ENCODE measurements at places on chromosomes 6 and 20.

- no peak for DNase-seq
Measured at GRCh38 chr6:43476746-43477145, 624 bp upstream of the TJAP1 start.

GRCh38 chr6:146389740-146390139, 153.9 kb upstream of the RAB32 start:
- no peak for DNase-seq

DNA sequence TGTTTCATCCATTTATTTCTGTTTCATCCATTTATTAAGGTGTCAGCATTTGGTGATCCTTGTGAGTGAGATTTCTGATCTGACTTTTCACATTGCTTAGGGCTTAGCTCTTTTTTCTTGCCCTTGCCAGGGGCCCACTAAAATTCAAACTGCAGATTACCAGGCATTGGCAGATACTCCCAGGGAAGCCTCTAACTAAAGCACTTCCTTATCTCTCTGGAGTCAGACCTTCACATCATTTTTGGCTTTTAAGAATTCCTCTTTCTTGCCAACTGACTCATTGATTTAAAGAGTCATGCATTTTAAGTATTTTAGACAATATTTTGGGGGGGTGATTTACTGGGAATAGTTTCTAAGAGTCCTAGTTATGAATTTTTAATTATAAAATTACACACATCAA, 2.6 kb upstream of the WFDC8 start:
- no peak for DNase-seq

DNA sequence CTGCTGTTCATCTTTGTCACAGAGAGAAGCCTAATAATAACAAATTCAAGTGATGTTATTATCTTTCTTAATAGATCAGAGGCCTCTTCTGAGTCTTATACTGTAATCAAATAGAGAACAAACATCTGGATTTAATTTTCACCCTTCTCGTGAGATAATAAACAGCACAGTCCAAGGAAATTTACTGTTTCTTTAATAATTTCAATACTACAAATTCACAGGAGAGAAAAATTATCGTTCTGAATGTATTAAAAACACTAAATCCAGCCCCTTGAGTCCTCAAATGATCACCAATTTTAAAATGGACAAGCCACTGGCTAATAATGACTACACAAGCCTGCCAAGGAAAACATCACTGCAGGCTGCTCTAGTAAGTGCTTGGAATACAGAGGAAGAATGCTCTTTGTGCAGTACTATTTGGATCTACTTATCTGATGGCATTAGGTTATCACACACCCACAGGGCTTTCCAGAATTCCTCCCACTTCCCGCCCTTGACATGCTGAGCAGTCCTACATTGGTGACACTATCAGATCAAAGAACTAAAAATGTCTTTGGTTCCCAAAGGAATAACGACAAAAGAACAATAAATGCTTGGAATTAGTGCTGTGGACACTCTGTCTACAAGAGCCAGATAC, 38.1 kb downstream of the SYNE1 start:
- no peak for DNase-seq

- no peak for DNase-seq
Measured at GRCh38 chr20:35285806-35286076, 1.2 kb upstream of the EIF6 start.

DNA sequence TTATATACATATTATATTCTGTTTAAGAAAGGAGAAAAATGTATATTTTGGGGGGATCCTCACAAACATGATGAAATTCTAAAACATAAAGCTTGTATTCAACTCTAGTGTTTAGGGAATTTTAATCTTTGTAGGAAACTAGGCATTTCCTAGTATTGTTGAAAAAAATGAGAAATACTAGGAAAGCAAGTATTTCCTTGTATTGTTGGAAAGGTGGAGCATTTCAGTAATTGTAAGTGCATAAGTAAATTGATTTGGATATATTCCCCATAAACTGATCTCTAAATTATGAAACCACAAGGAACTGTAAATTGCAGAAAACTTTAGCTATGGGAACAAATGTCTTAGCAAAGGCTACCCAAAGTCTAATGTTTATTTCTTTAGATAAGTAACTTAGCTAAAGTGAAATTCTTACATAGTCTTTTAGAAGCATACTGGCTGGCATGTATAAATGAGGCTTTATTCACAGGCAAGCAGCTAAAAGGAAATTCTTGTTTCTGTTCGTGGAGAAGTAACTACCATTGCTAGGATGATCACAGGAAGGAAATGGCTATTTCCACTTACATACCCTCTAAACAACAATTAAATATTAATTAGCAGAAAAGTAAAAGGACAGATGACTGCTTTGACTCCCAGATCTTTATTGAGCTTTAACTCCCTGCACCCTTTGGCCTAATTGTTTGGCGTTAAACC, 19.9 kb upstream of the NRN1 start:
- DNase-seq: no peak

DNA sequence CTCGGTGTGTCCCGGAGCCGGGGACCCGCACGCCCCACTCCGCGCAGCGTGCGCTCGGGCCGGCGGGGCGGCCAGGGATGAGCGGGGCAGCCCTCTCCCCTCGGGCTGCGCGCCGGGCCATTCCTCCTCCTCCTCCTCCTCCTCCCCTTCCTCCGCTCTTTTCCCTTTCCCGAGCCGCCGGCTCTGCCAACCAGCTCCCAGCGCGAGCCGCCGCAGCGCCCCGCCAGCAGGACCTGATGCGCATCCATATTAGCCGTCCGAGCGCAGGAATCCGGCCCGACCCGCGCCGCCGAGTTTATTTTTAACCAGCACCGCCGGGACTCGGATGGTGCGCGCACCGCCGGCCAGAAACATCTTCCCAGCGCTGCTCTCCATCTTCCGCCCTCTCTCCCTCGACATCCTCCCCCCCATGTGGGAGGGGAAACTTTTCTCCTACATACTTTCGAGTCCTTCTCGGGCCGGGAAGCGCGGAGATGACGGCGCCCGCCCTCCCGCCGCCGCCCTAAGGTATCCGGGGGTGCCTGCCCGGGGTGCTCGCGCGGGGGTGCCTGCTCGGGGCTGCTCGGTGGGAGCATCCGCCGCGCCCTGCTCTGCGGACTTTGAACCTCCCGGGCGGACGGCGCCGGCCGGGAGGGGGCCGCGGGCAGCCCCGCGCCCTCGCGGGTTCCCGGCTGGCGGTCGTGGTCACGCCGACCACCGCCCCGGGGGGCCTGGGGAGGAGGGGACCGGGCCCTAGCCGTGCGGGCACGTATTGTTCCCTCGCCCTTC, 619 bp downstream of the RREB1 start:
- peak; percentile 83 for DNase-seq

- DNase-seq: no peak
Measured at GRCh38 chr20:37278966-37279590, 10.4 kb upstream of the MANBAL start.

- DNase-seq: no peak
Measured at GRCh38 chr6:4581468-4582385, 194.5 kb upstream of the CDYL start.

- peak; percentile 85 for DNase-seq
Measured at GRCh38 chr20:63119121-63119962, 96.6 kb downstream of the YTHDF1 start.

DNA sequence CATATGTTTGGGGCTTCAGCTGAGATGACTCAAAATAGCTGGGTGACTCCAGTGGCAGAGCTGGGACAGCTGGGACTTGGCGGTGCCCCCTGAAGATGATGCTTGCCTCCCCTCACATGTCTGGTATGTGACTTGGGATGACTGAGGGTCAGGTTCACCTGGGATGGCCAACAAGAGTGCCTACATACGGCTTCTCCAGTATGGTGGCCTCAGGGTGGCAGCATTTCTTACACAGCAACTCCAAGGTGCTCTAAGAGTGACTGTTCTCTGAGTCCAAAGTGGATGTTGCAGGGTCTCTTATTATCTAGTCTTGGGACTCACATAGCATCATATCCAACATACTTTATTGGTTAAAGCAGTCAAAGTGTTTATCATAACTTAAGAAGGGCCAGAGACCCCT, 87.8 kb upstream of the CENPW start:
- no peak for DNase-seq

DNA sequence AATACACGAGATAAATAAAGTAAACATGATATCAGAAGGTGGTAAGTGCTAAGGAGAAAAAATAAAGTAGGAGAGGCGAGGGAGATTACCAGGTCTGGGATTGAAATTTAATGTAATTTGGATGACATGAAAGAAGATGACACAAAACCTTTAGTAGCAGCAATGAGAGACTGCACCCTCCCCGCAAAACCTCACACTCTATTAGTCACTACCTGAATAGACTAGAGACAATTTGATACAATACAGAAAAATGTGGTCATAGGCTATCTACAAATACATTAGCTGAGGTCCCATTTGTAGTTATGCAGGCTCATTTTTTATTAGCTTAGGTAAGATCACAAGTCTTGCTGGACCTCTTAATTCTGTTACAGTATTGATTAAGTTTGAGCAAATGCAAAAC, 125.5 kb downstream of the LRFN2 start:
- DNase-seq: no peak

DNA sequence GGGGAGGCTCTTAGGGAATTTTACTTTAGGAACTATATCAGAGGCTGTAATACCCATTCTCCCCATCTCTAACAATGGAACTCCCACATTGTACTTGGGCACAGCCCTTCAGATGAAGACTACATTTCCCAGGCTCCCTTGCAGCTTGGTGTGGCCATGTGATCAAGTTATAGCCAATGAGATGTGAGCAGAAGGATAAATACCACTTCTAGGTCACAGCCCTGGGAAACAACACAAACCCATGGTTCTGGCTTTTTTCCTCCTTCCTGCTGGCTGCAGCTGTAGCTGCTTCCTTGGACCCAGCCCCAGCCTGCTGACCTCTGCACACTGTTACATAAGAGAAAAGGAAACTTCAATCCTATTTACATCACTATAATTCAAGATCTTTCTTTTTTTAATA, 445.9 kb upstream of the JARID2 start:
- DNase-seq: peak; percentile 50

DNA sequence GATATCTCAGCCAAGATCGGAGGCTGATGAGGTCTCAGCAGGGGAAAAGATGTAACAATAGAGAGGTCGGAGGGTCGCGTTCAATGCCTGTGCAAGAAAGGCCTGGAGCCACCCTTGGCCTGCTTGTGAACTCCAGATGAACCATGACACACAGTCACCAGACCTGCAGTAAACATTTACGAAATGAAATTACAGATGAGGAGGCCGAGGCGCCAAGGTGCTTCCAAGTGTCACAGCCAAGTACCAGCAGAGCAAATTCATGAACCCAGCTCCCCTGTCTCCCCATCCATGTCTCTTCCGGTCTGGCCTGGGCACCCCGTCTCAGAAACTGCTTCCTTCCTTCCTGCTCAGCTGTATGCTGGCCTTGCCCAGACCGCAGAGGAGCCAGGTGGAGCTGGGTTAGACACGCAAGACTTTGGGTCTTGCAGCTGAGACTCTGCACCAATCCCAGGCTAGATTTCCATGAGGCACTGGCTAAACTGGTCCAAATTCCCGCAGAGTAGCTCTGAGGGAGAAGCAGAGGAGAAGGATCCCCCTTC, 48.1 kb downstream of the CHMP4B start:
- DNase-seq: peak; percentile 30

- DNase-seq: no peak
Measured at GRCh38 chr6:169738976-169739529, 12.3 kb downstream of the DYNLT2 start.

GRCh38 chr20:59273739-59274357, 26.6 kb upstream of the EDN3 start:
- no peak for DNase-seq

DNA sequence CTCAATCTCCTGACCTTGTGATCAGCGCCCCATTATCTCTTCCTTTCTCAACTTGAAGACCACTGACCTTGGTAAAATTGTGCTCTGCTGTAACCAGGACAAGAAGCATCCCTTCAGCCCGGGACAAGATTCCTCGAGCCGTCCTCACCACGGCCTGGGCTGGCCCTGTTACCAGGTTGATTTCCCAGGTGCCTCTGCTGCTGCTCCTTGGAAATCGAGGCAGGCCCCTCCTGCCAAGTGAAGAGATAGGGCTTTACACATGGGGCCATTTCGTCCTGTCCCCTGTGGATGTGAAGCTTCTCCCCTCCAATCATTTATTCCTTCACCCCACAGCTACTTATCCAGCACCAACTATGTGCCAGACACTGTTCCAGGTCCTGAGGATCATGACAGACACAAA, 21.5 kb downstream of the RAB44 start:
- DNase-seq: no peak

GRCh38 chr20:59908855-59909254, 24.6 kb downstream of the SYCP2 start:
- no peak for DNase-seq
